AG09309 (cell line): ENCODE measurements at places on chromosomes 2 and 18.
A peak's percentile ranks its signal among the peaks of the same experiment; 100 is the strongest.

GRCh38 chr2:215895330-215895729 lies 118.0 kb downstream of the MREG start:
- DNase-seq: no peak

DNA sequence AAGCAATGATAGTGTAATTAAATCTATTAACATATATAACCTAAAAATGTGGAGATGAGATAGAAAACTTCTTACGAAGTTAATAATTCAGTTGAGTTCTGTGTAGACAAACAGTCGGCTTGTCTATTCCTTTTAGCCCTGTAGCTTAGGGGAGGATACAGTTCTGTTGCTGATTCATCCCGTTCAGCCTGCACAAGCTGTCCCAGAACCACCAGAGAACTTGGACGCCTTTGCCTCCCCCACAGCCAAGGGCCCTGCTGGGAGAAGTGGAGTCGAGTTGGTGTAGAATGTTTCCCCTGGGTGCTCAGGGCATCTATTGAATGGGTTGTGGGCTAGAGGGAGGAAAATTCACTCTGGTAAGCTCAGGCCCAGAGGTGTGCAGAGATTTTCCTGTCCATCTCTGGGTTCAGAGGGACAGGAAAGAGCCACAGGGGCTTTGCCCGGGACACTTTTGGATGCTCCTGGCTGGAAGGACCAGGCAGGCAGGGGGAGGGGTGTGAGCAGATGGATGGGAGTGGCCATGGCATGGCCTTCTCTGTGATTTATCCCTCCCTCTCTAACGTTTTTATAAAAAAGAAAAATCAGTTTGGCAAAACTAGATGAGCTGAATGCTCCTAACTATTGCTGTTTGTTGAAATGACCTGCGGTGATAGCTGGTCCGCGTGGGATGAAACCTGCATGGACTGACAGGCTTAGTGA lies 42.8 kb upstream of the GALR1 start:
- DNase-seq: no peak

GRCh38 chr2:222805591-222806304 lies 55.1 kb upstream of the ACSL3 start:
- peak; percentile 37 for DNase-seq

DNA sequence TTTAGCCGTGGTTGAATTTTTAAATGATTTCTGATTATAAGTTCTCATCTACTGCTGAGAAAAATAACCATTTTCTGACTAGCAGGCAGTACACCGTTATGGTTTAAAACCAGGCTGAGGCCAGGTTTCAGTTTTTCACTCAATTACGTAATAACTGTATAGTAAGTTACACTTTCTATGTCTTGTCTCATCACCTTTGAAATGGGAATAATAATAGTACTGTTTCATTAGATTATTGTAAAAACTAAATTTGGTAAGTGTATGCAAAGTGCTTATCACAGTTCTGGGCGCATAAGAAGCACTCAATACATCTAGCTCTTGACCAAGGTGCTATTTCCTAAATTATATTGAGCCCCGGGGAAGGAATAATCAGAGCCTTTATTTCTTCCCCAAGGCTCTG lies 76.8 kb downstream of the LIMS1 start:
- no peak for DNase-seq

- DNase-seq: no peak
Observed at GRCh38 chr2:201176081-201176481, 6.9 kb upstream of the CASP10 start.

DNA sequence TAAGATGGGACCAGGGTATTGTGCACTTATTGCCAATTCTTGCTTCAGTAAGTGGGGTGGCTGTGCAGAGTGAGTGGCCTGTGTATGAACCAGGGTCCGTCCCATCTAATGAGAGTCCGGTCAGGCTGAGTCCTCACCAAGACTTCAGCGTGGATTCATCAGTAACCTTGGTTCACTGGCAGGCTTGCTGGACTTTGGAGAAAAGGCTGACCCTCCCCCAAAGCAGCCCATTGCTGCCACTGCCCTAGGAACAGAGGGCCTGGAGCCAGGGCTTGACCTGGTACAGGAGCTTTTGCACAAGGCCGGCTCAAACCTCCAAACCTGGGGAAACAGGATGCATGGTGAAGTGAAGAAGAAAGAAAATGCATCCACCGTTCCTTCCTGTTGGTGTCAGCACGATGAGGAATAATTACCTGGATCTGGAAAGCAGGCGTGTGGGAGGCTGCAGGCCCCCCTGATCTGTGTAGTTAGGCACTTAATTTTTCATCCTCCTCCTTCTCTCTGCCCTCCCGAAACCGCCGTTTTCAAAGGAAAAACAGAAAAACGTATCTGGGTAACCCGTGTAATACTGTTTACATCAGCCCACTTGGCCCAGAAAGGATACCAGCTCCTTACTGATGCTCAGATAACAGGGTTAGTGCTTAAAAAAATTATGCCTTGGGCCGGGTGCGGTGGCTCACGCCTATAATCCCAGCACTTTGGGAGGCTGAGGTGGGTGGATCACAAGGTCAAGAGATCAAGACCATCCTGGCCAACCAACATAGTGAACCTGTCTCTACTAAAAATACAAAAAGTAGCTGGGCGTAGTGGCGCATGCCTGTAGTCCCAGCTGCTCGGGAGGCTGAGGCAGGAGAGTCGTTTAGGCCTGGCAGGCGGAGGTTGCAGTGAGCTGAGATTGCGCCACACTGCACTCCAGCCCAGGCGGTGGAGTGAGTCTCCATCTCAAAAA lies 147.7 kb downstream of the TGIF1 start:
- DNase-seq: no peak

GRCh38 chr2:233867993-233868532 lies at the start of gene MSL3B:
TSS of gene MSL3B (minus strand) at chr2:233868386.
- DNase-seq: no peak

- DNase-seq: no peak
Observed at GRCh38 chr2:199443589-199444130, 14.1 kb downstream of the SATB2 start.

DNA sequence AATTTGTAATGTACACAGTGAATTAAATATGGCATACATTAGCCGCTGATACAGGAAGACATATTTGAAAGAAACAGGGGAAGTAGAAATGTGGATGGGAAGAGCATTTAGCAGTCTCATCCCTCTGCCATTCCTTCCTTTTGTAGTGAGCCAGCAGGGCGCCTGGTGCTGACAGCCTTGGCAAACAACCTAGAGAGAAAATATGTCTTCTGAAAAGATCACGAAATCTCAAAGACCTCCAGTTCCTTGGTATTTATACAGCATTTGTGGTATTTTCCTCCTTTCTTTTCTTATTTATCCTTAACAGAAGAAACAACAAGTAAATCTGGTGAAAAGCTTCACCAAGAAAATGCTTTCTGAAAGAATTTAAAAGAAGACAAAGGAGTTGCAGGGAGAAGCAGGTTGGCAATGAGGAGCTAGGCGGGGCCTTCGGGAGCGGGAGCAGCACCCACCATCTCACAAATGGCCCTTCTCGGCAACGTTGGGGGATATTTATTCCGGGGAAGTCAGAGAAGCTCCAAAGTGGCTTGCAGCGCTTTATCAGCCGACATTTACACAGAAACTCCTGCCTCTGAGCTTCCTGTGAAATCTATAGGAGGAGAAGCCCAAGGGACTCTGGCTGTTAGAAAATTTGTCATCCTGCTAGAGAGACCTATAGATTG lies 406.1 kb upstream of the NRP2 start:
- no peak for DNase-seq

GRCh38 chr2:207216457-207216856 lies 50.7 kb upstream of the KLF7 start:
- no peak for DNase-seq

DNA sequence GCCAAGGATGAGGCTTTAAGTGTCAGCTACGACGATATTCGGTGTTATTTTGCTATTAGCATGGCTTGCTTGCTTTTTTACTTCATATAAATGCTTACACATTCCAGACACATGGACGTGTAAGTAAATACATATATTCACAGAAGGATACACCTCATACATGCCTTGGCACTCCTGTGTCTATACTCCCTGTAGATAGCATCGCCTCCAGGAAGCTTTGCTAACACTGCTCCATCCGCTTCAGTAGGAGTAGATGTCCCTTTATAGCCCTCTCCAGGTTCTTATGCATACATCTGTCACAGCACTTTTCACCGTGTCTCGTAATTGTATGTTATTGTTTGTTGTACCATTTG lies 27.5 kb upstream of the KCTD1 start:
- DNase-seq: no peak

- DNase-seq: peak; percentile 14
Observed at GRCh38 chr2:218995972-218996711, 2.9 kb upstream of the CRYBA2 start.

DNA sequence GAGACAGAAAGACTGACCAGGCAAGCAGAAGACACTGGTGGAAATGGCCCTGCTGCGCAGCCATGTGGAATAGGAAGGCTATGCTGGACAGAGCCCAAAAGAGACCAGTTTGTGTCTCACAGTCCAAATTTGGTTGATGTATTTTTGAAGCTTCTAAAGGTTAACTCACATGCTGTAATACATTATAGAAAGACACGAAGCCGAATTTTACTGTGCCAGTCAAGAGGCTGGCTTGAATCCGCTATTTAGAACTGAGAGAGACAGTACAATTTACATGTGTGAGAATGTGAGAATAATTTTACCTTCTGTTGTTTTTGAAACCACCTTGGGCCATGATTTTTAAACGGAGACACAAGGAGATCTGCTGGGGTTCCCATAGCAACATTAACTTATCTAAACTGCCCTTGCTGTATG lies 113.6 kb downstream of the METTL8 start:
- no peak for DNase-seq

GRCh38 chr2:1022178-1022577 lies 71.5 kb downstream of the SNTG2 start:
- DNase-seq: no peak

GRCh38 chr2:106085181-106085940 lies 108.7 kb downstream of the UXS1 start:
- no peak for DNase-seq

GRCh38 chr2:205857520-205858237 lies 175.4 kb downstream of the NRP2 start:
- DNase-seq: no peak

DNA sequence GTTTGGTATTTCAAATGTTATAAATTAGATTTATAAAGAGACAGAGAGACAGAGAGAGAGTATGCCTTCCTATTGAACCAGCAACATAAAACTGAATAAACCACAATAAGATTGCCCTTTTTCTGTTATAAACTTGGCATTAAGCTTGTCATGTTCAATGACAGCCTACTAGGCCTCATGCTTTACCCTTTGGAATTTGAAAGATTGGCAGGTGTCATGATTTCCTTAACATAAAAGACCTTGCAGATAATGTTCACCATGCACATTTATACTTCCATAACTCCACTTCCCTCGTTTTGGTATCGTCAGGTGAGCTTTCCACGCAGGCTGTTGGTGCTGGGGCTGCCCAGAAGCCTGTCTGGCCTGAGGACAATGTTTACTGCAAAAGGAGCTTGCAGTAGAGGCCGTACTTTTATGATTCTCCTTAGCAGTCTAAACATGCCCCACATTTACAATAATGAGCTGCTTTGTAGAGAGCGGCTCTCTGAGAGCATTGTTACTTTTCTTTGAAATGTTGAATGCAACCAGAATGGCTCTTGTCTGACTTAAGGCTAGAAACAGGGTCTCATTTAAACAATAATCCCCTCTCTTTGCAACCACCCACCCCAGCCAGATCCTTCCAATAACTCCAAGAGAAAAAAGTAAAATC lies 379.1 kb upstream of the ATP5MC3 start:
- DNase-seq: no peak

DNA sequence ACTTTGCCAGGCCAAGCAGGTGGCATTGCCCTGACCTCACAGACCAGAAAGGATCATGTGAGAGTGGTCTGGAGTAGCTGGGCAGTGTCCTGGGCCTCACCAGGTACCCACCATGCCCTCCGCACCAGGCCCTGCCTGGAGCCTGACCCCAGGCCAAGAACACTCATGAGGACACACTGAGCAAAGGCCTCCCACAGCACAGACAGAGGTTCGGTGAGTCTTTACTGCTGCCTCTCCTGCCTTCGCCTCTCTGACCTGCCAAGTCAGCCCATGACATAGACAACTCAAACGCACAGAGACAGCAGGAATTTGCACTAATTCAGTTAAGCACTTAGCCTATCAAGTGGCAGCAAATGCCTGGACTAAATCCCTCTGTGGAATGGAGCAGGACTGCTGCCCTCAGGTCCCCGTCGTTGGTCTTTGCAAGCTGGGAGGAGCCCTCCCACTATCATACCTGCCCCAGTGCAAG lies 62.5 kb downstream of the RHOB start:
- DNase-seq: no peak

- DNase-seq: peak; percentile 25
Observed at GRCh38 chr2:217150236-217150635, 290.4 kb upstream of the TNP1 start.

GRCh38 chr18:13932285-13933025 lies 17.1 kb upstream of the MC2R start:
- no peak for DNase-seq

- DNase-seq: no peak
Observed at GRCh38 chr18:8787371-8787670, 82.0 kb downstream of the MTCL1 start.

- no peak for DNase-seq
Observed at GRCh38 chr2:54701029-54701428, 22.4 kb upstream of the EML6 start.

- DNase-seq: no peak
Observed at GRCh38 chr2:2739231-2739795, 408.2 kb upstream of the MYT1L start.

DNA sequence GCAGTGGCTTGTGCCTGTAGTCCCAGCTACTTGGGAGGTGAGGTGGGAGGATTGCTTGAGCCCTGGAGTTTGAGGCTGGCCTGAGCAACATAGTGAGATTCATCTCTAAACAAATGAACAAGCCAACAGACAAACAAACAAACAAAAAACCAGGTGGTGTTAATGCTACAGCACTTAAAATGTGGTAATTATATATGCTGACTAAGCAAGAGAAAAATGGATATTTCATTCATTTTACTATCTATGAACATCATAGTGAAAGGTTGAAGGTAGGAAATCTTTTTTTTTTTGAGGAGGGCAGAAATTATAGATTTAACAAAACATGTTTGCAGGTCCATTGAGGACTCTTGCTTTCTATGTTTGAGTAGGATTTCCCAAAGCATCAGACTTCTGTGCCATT lies 42.2 kb upstream of the THOC1 start:
- no peak for DNase-seq

- no peak for DNase-seq
Observed at GRCh38 chr2:177024765-177025164, 187.8 kb upstream of the HNRNPA3 start.

- peak; percentile 66 for DNase-seq
Observed at GRCh38 chr2:191927319-191927867, 80.5 kb upstream of the CAVIN2 start.

DNA sequence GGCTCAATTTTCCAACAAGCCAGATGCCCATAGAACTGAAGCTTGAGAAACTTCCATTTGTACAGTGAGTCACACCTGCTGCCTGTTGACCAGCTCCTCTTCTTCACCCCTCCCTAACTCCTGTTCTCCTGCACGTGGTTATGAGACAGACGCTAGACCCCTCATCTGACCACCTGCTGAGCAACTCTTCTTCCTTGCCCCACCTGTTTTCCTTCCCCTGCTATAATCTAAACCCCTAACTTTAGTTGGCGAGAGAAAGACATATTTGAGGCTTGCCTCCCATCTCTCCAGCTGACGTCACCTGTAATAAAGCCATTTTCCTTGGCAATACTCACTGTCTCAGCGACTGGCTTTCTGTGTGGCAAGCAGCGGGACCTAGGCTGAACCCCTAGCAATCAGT lies 22.3 kb upstream of the ITM2C start:
- DNase-seq: no peak

GRCh38 chr2:36792951-36793350 lies 96.4 kb downstream of the VIT start:
- no peak for DNase-seq

GRCh38 chr2:216362730-216363129 lies 9.6 kb downstream of the MARCHF4 start:
- no peak for DNase-seq

GRCh38 chr18:59617468-59617932 lies 79.7 kb downstream of the CCBE1 start:
- DNase-seq: no peak
